ENCODE measurements at places on chromosomes 12 and 14.

DNA sequence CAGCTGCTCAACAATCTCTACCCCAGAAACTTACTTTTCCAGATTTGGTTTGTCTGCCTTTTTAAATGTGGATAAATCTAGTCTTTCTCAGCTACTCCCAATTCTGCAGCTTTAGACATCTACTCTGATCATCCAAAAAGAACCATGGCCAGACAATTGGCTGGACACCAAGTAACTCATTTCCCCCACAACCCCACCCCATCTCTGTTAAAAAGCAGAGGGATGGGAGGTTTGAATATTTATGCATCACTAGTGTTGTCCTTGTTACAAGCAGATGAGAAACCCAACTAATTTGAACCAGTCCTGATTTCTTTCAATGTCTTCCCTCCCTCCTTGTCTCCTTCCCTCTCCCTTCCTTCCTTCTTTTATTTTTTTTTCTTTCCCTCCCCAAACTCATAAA is 391.9 kb downstream of the GALC start:
- no peak for DNase-seq

DNA sequence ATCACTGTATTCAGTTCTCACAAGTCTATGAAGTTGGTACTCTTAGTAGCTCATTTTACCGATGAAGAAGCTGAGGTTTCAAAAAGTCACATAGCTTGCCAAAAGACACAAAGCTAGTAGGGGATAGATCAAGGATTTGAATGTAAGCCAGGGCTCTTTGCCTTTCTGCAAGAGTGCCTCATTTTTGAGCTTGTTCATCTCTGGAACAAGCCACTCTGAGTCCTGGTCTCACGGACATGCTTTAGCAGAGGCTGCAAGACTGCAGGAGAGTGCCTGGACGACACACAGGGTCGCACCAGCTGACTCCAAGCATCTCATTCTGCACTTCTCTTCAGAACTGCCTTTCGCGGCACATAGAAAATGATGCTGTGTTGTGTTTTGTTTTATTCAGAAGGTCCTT is 3.7 kb downstream of the NUAK1 start:
- DNase-seq = no peak

- no peak for DNase-seq
Observed at GRCh38 chr14:34044373-34044637, 93.4 kb upstream of the EGLN3 start.

GRCh38 chr12:4169531-4169930 is 104.0 kb upstream of the CCND2 start:
- DNase-seq = no peak

- DNase-seq = no peak
Observed at GRCh38 chr12:23771240-23771949, 178.1 kb downstream of the SOX5 start.

- no peak for DNase-seq
Observed at GRCh38 chr12:15859116-15859515, 23.1 kb upstream of the STRAP start.

- no peak for DNase-seq
Observed at GRCh38 chr12:64723630-64724029, 35.6 kb downstream of the GNS start.

- no peak for DNase-seq
Observed at GRCh38 chr12:3965046-3965445, 91.8 kb upstream of the PARP11 start.

DNA sequence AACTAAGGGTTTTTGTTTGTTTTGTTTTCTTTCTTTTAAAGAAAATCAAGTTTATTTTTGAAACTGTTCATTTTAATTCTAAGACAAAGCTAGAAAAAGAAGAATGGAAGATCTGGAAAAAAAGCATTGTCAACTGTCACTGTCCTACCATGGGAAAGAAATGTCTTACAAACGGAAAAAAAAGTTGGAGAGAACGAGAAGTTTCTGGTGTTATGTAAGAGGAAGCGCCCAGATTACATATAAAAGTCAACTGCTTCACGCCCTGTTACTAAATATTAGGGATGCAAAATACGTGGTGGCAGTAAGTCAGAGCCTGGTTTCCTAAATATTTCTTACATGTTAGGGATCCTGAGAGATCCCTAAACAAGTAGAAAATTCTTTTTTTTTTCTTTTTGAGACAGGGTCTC is 14.3 kb upstream of the FBXL14 start:
- no peak for DNase-seq

DNA sequence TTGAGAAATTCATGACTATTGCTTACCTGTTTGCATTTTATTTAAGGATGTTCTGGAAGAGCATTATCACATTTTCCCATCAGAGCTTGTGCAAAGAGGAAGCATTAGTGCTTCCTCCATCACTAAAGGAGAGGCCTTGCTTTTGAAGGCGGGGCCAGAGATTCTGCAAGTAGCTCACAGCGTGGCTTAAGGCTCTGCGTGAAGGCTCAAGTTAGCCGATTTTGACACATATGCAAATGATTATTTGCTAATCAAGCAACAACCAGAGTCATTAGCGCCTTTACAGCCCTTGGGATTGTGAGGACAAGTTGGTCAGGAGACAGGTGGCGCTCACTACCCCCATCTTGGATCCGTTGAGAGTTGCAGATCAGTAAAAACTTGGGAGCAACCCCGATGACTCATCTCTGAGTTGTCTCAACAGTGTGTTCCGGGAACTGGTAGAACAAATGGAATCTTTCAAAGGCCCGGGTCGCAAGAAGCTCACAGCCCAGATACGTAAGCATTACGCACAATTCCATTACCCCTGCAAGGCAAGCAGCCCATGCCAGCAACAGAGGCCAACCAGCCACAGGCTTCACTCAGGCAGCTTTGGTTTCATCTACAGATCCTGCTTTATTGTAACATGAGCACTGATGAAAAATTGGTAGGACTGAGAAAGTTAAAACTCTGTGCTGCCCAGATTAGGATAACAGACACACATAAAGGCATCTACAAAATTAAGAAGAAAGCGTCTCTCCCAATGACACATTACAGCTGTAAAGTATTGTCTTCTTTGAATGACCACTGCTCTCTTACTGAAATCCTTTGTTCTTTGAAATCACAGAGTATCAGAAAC is 34.9 kb upstream of the SPTSSA start:
- peak; percentile 5 for DNase-seq

DNA sequence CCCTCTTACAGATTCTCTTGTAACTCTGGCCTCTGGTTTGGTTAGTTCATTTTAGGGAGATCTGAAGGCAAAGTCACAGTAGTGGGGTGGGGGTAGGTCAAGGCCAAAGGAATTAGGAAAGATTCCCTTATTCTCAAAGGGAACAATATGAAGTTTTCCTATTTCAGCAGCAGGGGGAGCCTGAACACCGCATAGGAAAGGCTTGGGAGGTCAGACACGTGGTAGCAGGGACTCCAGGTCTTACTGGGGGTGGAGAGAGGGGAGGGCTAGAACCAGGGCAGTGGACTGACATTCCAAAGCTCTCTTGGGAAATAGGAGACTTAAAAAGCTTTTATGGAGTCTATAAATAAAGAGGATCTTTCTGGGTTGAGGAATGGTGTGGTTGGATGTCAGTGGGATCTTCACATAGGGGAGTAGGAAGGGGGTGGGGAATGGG is 1.3 kb downstream of the ZC3H10 start:
- peak; percentile 67 for DNase-seq

GRCh38 chr12:78146365-78146772 is 315.7 kb downstream of the NAV3 start:
- no peak for DNase-seq

DNA sequence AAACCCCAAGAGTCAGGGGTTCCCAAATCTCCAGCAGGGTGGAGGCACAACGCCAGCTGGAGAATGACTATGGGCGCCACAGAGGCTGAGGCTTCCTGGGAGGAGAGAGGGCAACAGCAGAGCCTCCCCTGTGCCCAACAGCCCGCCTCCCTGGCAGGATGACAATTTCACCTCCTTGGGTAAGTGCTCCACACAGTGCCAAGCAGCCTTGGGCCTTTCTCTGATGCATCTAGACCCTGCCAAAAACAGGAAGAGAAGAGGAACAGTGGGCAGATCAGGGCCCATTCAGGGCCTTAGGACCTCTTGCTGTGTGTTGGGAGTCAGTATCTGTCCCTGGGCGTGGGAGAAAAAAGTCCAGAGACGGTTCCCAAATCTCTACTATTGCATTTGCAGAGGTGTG is 5.0 kb upstream of the OR10P1 start:
- no peak for DNase-seq

DNA sequence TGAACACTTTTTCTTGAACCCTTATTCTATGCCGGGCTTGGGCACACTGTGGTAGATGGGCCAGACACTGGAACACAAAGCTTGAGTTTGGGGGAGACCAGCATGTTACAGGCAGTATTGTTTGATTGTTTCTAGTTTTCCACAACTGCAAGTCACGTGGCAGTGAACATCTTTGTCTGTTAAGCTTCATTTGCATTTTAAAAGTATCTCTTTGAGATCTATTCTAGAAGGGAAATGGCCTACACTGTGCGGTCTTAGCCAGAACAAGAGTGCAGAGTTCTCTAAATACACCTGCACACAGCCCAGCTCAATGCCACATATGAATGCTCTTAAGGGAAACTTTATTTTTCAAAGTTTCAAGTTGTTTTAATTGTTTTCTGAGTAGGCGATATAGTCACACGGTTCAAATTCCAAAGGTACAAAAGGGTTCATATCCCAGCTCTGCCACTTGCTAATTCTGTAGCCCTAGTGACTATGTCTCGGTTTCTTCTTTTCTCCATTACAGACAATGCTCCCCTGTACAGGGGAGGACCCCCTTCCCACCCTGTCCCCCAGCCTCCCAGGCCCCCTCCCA is 24.9 kb downstream of the RIN3 start:
- DNase-seq = no peak

DNA sequence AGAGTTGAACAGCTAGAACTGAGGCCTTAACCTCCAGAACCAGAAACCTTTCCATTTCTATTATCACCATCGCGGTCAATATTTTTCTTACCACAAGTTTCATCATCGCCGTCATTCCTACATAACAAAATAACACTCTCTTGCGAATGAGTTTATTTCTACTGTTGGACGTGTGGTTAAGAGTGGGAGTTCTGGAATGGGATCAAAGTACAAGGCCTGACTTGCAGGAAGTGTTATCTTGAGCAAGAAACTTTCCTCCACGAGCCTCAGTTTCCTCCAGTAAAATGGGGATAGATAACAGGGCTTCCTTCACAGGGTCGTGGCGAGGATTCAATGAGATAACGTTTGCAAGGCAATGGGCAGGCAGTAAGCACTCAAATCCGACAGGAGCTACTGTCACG is 652 bp downstream of the SART3 start:
- DNase-seq = no peak

DNA sequence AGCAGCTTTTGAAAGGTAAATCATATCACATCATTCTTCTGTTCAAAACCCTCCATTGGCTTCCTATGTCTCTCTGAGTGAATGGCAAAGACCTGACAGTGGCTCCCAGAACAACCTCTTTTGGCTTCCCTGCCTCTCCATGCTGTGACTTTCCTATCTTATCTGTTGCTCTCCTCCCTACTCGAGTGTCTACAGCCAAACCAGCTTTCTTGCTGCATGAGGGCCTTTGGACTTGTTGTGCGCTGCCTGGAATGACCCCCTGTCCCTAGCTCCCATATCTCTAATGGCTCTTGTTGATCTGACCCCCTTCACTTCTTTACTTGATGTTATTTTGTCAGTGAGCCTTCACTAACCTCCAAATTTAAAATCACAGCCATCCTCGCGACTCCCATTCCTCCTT is 2.5 kb downstream of the SYNE2 start:
- DNase-seq = no peak

DNA sequence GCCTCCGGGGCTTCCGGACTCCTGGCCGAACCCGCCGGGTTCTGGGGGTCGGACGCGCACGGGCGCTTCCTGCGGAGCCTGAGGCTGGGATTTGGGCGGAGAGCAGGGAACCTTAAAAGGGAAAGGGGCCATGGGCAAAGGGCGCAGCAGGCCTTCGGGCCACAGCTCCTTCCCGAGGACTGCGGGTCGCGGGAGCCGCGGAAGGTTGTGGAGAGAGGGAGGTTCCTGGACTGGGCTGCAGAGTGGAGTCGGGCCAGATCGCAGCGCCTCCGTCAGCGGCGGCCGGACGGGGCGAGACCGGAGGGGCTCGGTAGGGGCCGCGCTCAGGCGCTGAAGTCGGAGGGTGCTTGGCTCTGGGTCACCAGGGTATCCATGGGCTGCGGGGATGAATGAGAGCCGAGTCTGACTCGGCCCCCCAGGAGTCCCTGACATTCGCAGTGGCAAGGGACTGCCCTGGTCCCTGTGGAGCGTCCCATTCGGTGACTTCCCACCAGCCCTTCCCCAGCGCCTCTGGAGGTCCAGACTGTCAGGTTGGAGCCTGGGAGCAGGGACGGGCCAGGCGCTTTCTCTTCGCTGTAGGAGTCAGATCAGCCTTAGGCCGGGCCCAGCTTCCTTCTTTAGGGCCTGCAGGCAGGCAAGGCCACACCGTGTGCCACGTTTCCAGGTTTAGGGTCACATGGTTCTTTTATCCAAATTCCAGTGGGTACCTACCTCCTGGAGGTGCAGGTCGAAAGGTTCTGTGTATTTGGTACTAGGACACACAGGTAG is 938 bp upstream of the SLC25A29 start:
- DNase-seq = no peak

DNA sequence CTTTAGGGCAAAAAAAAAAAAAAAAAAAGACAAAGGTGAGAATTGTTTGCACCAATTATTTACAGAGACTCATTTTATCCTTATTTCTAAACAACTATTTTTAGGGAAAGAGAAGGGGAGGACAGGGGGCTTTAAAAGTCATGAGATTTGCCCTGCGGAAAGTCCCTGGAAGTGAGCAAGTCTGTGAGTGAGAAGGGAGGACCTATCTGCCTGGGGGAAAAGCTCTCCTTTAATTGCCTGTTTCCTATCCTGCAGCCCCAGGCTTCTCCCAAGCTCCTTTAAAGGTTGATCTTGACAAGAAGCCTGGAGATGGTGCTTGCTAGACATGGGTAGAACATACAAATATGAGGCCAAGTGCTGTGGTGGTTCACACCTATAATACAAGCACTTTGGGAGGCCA is 8.3 kb upstream of the CHST11 start:
- DNase-seq = no peak

GRCh38 chr12:67515679-67516340 is 132.7 kb upstream of the DYRK2 start:
- DNase-seq = peak; percentile 11

GRCh38 chr12:121132601-121133481 is at the start of gene P2RX7:
Gene P2RX7 (plus strand): TSS chr12:121132876. CDS start chr12:121132971, 95 bp downstream.
- peak; percentile 65 for DNase-seq

DNA sequence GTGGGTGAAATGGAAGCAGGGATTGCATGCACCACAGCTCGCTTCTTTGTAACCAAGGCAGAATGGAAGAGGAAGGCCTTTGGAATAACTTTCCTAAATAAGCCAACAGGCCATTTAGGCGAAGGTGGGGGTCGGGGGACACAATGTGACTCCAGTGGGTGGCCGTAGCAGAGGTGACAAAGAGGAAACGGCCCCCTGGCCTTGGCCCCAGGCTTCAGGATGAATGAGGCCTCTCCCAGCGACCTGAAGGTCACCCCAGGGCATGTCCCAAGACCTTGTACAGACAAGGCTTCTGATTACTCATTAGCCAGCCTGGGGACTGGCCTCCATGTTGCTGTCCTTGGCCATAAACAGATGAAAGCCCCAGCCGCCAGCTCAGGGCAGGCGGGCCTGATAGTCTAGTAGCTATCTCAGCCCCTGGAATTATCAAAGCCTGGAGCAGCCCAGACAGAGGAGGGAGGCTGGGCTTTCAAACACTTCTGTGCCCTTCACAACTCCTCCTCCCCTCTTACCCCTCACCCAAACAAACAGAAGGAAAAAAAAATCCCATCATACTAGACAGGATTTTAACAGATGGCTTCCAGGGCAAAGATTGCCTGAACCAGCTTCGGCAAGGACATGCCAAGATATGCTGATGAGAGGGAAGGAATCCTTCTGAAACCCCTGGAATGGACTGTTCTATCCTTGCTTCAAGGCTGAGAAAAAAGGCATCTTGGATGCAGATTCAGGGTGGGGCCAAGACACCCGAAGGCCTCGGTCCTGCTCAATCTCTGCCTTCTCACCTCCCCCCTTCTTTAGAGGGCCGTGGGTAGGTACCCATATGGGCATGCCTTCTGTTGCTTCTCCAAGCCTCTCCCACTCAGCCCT is 142.3 kb upstream of the PARP11 start:
- no peak for DNase-seq

Measured in CD4-positive, alpha-beta T cell treated with Interferon gamma for 1 hour (primary cell).